A549 treated with Hydrocortisone at 1 μM for 4 hours (cell line): ENCODE measurements at places on chromosomes 2 and 18. TPM values are rescaled to one million over a fixed set of nuclear protein-coding genes. Genes with fewer than 3 reads are reported as not detected.

Gene CDCA7
- 38.4 to 49.6 TPM (median 44.6 TPM) in 5 replicates for total RNA-seq

Gene MTIF2
- 39.4 to 55.2 TPM (median 40.9 TPM) in 5 replicates for total RNA-seq

Gene LONRF2
- total RNA-seq: 2.0 to 2.6 TPM (median 2.5 TPM) in 5 replicates

Gene RBKS
- total RNA-seq: 6.2 to 8.6 TPM (median 8.2 TPM) in 5 replicates
